ENCODE measurements at places on chromosomes 6 and 20. TPM values are rescaled to one million over a fixed set of nuclear protein-coding genes. Genes with fewer than 3 reads are reported as not detected.

DNA sequence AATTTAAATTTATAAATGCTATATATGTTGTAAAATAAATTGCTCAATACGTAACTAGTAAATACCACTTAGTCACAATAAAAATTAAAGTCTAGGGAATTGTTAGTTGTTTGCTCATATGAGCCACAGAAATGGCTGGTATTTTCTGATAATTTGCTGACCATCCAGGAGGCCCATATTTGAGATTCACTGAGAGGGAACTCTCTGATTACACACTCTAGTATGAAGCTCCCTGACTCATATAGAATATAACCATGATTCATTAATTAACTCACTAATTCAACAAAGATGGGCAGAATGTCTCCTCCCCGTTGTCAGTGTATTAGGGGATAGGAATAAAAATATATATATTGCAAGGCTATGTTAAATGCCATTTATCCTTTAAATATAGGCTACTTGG lies 46.6 kb upstream of the TMEM30A start:
- DNase-seq, result no peak

- no peak for DNase-seq
These were observed 142.5 kb downstream of the PREX1 start for GRCh38 chr20:48685300-48685699.

GRCh38 chr6:14121936-14122344 lies 4.4 kb downstream of the CD83 start:
- no peak for DNase-seq

- no peak for DNase-seq
These were observed 58.3 kb upstream of the GGTLC1 start for GRCh38 chr20:24046888-24047287.

- DNase-seq, result no peak
These were observed 186.0 kb downstream of the DTNBP1 start for GRCh38 chr6:15476631-15477380.

GRCh38 chr6:160791981-160792418 lies 90.0 kb downstream of the PLG start:
- DNase-seq, result no peak

GRCh38 chr6:122714059-122714458 lies 65.5 kb upstream of the FABP7 start:
- DNase-seq, result no peak

- DNase-seq, result no peak
These were observed 126.9 kb downstream of the LY86 start for GRCh38 chr6:6715465-6715864.

DNA sequence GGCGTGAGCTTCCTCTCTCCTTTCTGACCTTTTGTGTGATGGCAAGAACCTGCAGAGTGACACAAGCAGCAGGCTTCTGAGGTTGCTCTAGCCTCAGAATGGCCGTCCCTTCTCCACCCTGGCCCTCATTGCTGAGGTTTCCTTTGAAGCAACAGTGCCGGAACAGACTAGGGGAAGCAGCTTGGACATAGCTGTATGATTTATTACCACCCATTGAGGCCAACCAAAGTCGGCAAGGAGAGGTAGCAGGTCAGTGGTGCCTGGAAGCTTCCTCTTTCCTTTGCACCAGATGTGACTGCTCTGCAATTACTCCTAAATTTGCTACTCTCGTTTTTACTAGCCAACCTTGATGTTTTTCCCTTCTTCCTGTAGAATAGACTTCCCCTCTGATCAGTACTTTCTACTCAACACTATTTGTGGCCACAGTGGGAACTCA lies 31.4 kb downstream of the PTPN1 start:
- DNase-seq, result no peak

- DNase-seq, result no peak
These were observed 84.4 kb downstream of the INSM1 start for GRCh38 chr20:20452254-20452676.

- DNase-seq, result no peak
These were observed 260.8 kb downstream of the FARS2 start for GRCh38 chr6:5522147-5522546.

GRCh38 chr20:62501801-62502495 lies 26.2 kb upstream of the GATA5 start:
- no peak for DNase-seq

- DNase-seq, result no peak
These were observed 1.6 kb upstream of the ID4 start for GRCh38 chr6:19835605-19836004.

GRCh38 chr6:14875481-14876063 lies 370.3 kb upstream of the JARID2 start:
- DNase-seq, result no peak

GRCh38 chr6:139728876-139729427 lies 354.5 kb upstream of the CITED2 start:
- no peak for DNase-seq

GRCh38 chr6:53961679-53962370 lies 149.4 kb upstream of the MLIP start:
- DNase-seq, result no peak

DNA sequence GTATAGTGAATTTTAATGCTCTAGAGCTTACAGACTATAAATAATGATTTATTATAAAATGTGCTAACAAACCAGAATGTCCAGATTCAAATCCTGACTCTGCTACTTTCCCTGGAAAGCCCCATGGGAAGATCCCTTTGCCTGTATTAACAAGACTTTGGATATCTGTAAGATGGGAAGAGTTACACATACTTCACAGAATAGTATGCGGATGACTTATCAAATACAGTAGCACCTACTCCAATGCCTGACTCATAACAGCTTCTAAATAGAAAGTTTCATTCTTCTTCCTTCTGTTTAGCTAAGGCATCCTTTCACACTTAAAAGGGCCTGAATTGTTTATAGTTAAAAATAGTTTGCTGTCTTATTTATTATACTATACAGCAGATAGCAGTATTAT lies 166.3 kb downstream of the KCNQ5 start:
- DNase-seq, result no peak

The SYNDIG1 gene
- not detected for polyA plus RNA-seq

The CRISP3 gene
- polyA plus RNA-seq, result not detected

The HLA-DMB gene
- not detected for polyA plus RNA-seq

The ALDH8A1 gene
- 0.25 TPM for polyA plus RNA-seq

The CENPQ gene
- 2.5 TPM for polyA plus RNA-seq

The IPCEF1 gene
- polyA plus RNA-seq, result not detected

Data from SK-N-SH (cell line).